Activated CD4-positive, alpha-beta T cell treated with anti-CD3 and anti-CD28 coated beads, Interleukin-2, amount 50 U/mL, for 16 hours (primary cell): ENCODE measurements at places on chromosomes 3 and 15.

- DNase-seq, result no peak
Observed at GRCh38 chr3:122770521-122771202, 23.0 kb downstream of the HSPBAP1 start.

GRCh38 chr3:16994854-16995525 is 110.2 kb downstream of the PLCL2 start:
- DNase-seq, result no peak

- no peak for DNase-seq
Observed at GRCh38 chr3:12793701-12794100, 2.8 kb upstream of the CAND2 start.

DNA sequence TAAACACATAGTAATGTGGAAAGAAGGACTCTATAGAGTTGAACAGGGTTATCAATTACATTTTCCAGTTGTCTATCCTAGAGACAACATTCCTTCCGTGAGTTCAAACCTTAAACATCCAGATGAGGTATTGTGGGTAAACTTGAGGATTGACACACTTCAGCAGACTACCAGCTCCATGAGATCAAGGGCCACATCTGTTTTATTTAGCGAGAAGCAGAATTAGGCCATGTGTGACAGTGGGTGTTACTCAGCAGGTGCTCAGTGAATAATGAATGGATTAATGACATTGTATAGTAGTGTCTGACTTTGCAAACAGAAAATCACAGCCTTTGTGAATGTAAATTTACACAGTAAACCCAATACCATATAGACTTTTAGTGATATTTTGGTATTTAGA is 941.1 kb upstream of the CFAP20DC start:
- DNase-seq, result no peak

GRCh38 chr3:70822669-70823068 is 510.2 kb upstream of the MDFIC2 start:
- DNase-seq, result no peak

- no peak for DNase-seq
Observed at GRCh38 chr15:41512940-41513505, 604 bp downstream of the LTK start.

- no peak for DNase-seq
Observed at GRCh38 chr15:52291204-52291603, 4.4 kb downstream of the MYO5C start.

GRCh38 chr3:71907996-71908395 is 123.0 kb upstream of the PROK2 start:
- DNase-seq, result no peak

DNA sequence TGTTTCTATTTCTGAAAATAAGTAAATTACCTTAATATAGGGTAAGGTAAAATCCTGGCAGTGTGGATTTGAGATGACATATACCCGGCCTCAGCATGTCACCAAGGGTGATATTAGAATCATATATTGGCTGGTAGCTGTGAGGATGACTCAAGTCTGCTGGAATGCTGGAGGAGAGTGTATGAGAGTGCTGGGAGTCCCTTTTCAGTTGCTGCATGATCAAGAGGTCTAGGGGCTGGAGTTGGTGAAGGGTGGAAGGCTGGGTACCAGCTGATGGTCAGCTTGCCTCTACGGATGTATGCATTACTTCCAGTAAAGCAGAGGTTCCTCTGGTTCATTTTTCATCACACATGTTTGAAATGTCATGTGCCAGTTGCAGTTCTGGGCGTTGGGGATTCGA is 40.6 kb downstream of the SLC25A26 start:
- DNase-seq, result no peak

DNA sequence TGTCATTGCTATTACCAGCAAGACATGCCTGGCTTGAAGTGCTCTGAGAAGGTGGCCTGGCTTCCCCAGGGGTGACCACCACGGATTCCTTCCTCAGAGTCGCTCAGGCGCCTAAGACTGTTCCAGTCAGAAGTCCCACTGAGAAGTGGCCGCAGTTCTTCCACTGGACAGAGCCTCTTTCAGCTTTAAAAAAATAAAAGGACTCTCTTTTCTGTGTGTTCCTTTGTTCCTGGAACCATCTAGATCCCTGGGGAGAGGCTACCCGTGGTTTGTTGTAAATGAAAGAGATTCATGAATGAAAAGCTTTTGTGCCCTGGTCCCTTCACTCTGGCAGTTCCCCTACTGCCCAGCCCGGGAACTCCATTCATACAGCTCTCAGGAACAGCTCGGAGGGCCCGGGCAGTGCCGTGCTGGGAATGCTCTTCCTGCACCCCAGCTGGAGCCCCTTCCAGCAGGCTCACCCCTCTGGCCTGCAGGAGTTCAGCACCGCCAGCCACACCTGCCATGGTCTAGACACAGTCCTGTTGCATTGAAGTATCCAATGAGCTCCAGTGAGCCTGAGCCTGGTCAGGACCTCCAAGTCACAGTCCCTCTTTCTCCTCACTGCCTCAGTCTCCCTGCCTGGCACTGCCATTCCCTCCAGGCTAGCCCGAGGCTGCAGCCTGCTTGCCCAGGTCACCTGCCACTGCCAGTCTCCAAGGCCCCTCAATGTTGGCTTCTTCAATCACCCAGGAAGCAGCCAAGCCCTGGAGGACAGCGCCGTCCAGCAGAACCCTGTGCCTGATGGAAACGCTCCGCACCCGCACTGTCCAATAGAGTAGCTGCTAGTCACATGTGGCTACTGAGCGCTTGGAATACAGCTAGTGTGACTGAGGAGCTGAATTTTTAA is 75.4 kb downstream of the XXYLT1 start:
- DNase-seq, result no peak

- no peak for DNase-seq
Observed at GRCh38 chr3:138429665-138430064, 4.8 kb upstream of the ESYT3 start.

- no peak for DNase-seq
Observed at GRCh38 chr15:95857758-95858157, 472.7 kb upstream of the NR2F2 start.

DNA sequence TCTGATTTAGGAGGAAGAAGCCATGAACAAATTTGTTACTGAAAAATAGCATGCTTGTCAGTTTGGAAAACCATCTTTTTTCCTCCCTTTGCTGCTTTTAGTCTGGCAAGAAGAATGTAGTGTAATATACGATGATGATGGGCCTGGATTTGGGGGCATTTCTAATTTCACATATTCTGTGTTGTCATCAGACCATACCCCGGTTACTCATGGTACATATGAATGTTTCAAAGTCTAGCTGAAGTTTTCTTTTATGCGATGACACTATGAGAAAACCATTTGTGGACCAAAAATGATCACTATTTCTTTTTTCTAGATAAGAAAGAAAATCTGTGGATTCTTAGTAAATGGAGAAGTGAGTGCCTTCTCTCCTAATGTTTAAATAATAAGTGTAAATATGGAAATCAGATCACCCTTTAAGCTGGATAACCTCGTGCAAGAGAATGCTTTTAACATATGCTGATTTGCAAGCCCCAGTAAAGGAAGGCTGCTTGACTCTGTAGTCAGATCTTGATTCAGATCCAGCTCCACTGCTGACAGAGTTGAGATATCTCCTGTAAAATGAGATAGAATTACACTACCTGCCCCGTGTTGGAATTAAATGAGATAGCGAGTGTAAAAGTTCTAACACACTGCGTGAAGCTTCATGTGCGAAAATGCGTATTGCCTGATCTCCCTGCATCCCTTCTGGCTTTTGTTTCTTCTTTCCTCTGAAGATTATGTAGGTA is 3.0 kb downstream of the MEF2A start:
- no peak for DNase-seq

GRCh38 chr3:139639662-139640061 is 38.1 kb downstream of the NMNAT3 start:
- DNase-seq, result no peak
